Activated naive CD4-positive, alpha-beta T cell treated with anti-CD3 and anti-CD28 coated beads, Interleukin-2, amount 10 ng/mL, durations not matched to agents 5 hours and 36 hours (primary cell): ENCODE measurements at places on chromosomes 7 and 10. TPM values are rescaled to one million over a fixed set of nuclear protein-coding genes. Genes with fewer than 3 reads are reported as not detected.

HOXA13 gene
- total RNA-seq: not detected

RPEL1 gene
- not detected for total RNA-seq

VWDE gene
- 3.1 TPM for total RNA-seq

TSPAN12 gene
- not detected for total RNA-seq

ASIC3 gene
- 3.7 TPM for total RNA-seq

SPDYE9 gene
- total RNA-seq: not detected

ANKRD61 gene
- total RNA-seq: not detected

UPK3BL2 gene
- 15.9 TPM for total RNA-seq

RET gene
- 0.35 TPM for total RNA-seq

SNX8 gene
- total RNA-seq: 25.8 TPM

COBL gene
- not detected for total RNA-seq

ADCYAP1R1 gene
- total RNA-seq: not detected

LRRC4 gene
- not detected for total RNA-seq

ACTL6B gene
- total RNA-seq: not detected
